CD4-positive, alpha-beta T cell treated with Interleukin-4 for 4 hours (primary cell): ENCODE measurements at places on chromosomes 2 and 18.

DNA sequence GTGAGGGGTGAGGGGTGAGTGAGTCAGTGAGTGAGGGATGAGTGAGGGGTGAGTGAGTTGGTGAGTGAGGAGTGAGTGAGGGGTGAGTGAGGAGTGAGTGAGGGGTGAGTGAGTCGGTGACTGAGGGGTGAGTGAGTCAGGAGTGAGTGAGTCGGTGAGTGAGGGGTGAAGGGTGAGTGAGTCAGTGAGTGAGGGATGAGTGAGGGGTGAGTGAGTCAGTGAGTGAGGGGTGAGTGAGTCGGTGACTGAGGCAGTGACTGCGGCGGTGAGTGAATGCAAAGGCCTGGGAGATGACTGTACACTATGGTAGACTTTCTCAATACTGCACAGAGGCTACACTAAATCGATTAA is 16.6 kb downstream of the THAP4 start:
- DNase-seq, result peak; percentile 52

- no peak for DNase-seq
These were observed 56.6 kb upstream of the MAP2 start for GRCh38 chr2:209367075-209367747.

GRCh38 chr18:5513947-5514346 is 29.9 kb downstream of the EPB41L3 start:
- DNase-seq, result no peak

GRCh38 chr18:34926683-34927082 is 114.5 kb upstream of the MAPRE2 start:
- no peak for DNase-seq

DNA sequence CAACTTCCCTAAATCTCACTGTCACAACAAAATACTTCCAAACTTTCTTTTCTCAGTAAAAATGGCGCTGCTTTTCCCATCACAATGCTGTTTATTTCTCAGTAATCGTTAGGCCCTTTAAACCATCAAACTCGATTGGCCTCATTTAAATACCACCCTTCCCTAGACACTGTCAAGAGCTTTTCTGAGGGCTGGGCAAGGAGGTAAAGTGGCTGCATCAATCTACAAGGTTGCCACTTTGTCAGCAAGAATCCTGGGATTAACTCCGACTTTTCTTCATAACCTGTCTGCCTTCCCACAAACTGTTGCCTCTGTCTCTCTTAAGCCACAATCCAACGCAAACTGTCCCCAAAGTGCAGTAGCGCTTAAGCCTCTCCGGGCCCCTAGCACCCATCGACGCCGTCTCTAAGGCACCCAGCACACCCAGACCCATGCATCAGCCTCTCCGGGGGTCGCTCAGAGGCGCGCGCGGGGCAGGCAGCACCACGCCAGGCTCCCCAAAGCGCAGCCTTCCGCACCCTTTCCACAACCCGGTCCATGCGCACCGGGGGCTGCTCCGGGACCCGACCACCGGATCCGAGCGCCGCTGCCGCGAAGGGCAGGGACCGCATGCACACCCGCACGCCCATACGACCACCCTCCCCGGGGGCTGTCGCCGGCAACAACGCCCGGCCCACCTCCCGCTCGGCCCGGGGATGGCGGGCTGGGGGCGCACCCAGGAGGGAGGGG is 683 bp downstream of the MBOAT2 start:
- DNase-seq, result no peak
